ENCODE measurements at places on chromosomes 1 and 21. TPM values are rescaled to one million over a fixed set of nuclear protein-coding genes. Genes with fewer than 3 reads are reported as not detected.

- no peaks in the 10 kb centered on the region for H3K27me3 ChIP-seq
- H3K36me3 ChIP-seq = no peaks in the 10 kb centered on the region
- H3K4me3 ChIP-seq = peak overlapping the region; percentile 69
- no peak for DNase-seq
- H3K27ac ChIP-seq = no peak overlapping the region
Measured at GRCh38 chr21:42975886-42976608, 1.7 kb downstream of the PKNOX1 start.

- H3K4me1 ChIP-seq = no peaks in the 10 kb centered on the region
- no peak for DNase-seq
- no peak overlapping the region for H3K27ac ChIP-seq
- no peaks in the 10 kb centered on the region for H3K36me3 ChIP-seq
Measured at GRCh38 chr21:23217597-23217996, 2219.4 kb downstream of the NCAM2 start.

GRCh38 chr1:145985129-145985501 is 11.3 kb downstream of the TXNIP start:
- no peaks in the 10 kb centered on the region for H3K27me3 ChIP-seq
- H3K4me3 ChIP-seq = no peak overlapping the region
- H3K4me1 ChIP-seq = peaks cover 70% of the 10 kb centered on the region
- H3K36me3 ChIP-seq = no peaks in the 10 kb centered on the region
- no peak for DNase-seq

DNA sequence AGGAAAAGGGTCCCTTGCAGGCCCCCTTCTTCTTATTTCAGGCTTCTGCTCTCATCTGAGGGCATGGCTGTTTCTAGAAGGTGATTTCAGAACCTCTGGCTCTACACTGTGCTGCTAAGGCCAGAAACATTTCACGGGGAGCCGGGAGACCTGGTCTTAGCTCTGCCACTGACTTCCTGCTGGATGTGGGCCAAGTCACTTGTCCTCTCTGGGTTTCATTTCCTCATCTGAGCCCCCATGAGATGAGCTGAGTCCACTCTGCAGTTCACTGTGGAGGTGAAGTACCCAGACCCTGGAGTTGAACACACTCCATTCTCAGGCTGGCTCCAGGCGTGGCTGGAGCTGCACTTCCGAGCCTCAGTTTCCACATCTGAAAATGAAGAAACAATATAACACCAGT is 2.1 kb downstream of the PADI1 start:
- H3K27me3 ChIP-seq = no peaks in the 10 kb centered on the region
- DNase-seq = peak; percentile 73
- H3K27ac ChIP-seq = no peak overlapping the region
- H3K4me3 ChIP-seq = no peak overlapping the region
- H3K4me1 ChIP-seq = peaks cover 16% of the 10 kb centered on the region

DNA sequence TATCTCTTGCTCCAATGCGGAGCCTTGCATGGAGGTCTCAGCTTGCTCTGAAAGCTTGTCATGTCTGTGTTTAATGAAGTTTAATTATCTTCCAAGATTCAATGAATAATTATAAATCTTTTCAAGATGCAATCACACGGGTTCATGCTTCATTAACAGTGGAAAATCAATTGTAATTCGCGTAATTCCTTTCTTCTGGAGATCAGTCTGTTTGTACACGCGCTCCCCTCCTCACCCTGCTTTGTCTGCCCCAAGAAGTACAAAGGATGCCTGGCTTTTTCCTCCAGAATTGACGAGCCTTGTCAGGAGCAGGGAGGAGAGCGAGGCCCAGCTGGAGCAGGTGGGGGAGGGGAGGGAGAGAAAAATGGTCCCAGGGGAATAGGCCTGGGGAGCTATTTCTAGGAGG is 65.0 kb upstream of the DISP3 start:
- H3K36me3 ChIP-seq = no peaks in the 10 kb centered on the region
- H3K27ac ChIP-seq = no peak overlapping the region
- no peaks in the 10 kb centered on the region for H3K27me3 ChIP-seq
- no peak for DNase-seq
- no peaks in the 10 kb centered on the region for H3K4me1 ChIP-seq

DNA sequence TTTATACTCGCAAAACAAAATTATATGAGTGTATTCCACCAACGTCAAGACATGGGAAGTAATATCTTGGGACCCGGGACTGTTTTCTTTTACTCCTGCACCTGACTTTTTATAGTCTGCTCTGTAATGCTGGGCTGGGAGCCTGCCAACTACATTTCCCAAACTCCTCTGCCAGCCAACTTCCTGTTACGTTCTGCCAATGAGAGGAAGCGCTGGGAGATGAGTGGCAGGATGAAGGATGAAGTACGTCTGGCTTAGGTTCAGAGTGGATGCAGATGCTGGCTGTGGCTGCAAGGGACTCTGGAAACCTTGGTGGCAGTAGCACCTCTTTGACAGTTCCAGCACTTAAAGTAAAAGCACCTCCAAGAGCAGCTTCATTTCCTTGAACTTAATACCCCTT is 59.6 kb downstream of the USP24 start:
- no peak overlapping the region for H3K27ac ChIP-seq
- H3K4me3 ChIP-seq = no peak overlapping the region
- no peaks in the 10 kb centered on the region for H3K27me3 ChIP-seq

DNA sequence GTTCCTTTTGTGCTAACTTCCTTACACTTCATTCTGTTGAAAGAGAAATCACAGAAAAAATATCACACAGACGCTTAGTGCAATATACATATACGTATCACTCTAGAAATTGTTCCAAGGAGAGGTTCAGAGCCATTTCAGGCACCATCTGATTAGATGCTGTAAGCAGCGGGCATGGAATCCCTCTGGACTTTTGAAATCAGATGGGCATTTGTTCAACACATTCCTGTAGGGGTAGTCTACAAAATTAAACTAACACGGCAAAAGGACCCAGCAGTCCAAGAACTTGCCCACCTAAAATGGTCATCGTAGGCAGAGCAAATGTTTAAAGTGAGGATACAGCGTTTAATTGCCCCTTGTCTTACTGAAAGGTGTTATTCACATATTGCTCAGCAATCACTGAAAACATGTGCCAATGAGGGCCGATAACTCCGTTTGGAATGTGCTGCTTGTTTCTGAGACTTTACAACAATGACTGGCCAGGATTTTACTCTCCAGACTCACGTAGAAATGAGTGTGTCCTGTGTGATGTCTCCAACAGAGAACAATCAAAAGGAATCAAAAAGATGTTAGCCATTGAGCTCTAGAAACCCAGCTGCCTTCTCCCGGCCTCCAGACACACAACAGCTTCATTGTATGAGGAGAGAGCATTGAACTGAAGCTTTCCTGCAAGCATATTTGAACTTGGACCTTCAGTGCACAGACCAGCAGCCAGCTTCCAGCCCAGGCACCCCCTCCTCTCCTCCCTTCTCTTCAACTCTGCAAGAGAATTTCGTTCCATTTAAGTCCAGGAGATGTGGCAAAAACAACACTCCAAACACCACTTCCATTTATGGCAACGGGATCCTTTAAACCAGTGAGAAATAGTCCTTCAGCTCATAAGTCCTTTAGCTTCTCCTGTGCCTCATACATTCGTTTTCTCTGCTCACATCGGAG is 32.1 kb upstream of the ADORA3 start:
- no peaks in the 10 kb centered on the region for H3K27me3 ChIP-seq
- H3K36me3 ChIP-seq = no peaks in the 10 kb centered on the region
- DNase-seq = no peak
- H3K27ac ChIP-seq = no peak overlapping the region

DNA sequence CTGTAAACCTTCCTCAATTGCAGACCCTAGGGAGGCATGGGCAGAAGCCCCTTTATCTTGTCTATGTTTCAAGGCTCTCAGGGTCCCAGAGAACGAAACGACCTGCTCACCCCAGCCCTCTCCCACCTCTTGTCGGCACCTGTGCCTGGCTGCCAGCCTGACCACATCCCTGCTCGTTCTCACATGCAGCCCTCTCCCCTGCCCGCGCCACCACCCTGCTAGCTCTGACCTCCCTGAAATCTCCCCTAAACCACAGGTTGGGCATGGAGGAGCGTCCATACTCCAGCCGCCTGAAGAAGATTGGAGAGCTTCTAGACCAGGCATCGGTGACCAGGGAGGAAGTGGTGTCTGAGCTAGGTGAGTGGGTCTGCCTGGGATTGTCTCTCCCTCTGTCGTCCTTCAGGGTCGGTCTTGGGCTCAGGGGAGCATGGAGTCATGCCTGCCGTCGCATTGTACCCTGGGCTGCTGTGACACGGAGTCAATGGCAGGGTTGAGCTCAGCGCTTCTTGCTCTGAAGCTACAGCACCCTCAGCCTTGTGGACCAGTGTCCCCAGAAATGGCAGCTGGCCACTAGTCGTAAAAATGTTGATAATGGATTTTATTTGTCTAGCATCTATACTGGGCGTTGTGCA is 3.6 kb downstream of the ADPRS start:
- no peaks in the 10 kb centered on the region for H3K27me3 ChIP-seq
- DNase-seq = no peak
- H3K27ac ChIP-seq = no peak overlapping the region
- H3K4me3 ChIP-seq = no peak overlapping the region

DNA sequence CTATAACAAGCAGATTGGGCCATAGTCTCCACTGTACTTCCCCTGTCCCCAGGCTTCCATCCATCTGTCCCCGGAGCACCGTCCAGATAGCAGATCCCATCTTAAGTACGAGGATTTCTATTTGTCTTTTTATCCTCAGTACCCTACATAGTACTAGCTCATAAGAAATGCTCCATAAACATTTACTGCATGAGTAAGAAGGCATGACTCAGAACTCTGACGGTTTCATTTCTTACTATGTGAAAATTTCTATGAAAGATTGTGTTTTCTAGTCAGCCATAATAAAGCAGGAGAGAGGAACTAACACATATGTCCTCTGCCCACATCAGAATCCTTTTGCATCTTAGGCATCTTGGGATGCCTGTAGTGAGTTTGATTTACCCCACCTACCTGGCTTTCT is 49.5 kb downstream of the CHD1L start:
- H3K27me3 ChIP-seq = no peaks in the 10 kb centered on the region
- DNase-seq = no peak
- peaks cover 88% of the 10 kb centered on the region for H3K36me3 ChIP-seq
- H3K4me1 ChIP-seq = no peaks in the 10 kb centered on the region

DNA sequence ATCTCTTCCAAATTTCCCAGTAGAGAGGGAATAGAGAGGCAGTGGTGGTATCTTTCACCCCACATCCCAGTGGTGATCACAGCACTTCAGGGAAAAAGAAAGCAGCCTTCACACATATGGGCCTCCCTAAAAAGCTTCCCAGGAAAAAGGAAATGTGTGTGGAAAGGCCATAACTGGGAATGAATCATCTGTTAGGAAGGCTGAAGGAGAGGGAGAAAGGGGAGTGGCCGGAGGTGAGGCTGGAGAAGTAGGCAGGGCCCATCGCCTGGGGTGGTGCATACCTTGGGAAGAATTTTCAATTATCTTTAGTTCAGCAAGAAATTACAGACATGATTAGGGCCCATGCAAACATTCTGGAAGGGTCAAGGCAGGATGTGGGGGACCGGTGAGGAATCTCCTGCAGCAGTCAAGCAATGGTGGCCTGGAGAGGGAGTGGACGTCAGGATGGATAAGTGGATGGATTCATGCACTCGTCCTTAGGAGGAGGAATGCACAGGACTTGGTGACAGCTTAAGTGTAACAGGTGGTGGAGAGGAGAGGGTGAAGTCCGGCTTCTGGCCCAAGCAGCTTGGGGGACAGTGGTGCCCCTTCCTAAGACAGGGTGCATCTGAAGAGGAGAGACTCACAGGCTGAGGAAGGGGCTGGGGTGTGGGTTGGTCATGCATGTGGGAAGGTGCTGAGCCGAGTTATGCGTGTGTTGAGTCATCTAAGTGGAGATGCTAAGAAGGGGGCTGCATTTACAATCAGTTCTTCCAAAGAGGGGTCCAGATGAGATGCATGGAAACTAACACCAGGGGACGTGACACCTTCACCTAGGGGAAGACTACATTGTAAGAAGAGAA is 17.9 kb downstream of the HIVEP3 start:
- DNase-seq = no peak
- no peak overlapping the region for H3K27ac ChIP-seq
- H3K4me1 ChIP-seq = peaks cover 7% of the 10 kb centered on the region
- no peak overlapping the region for H3K4me3 ChIP-seq

GRCh38 chr1:221704306-221704705 is 37.6 kb downstream of the DUSP10 start:
- no peak for DNase-seq
- H3K4me1 ChIP-seq = peaks cover 15% of the 10 kb centered on the region
- no peaks in the 10 kb centered on the region for H3K36me3 ChIP-seq
- H3K4me3 ChIP-seq = no peak overlapping the region
- H3K27me3 ChIP-seq = no peaks in the 10 kb centered on the region

GRCh38 chr1:116006486-116006964 is 30.2 kb downstream of the SLC22A15 start:
- H3K4me1 ChIP-seq = peaks cover 26% of the 10 kb centered on the region
- H3K27me3 ChIP-seq = no peaks in the 10 kb centered on the region
- H3K27ac ChIP-seq = peak overlapping the region; percentile 62
- peak; percentile 23 for DNase-seq
- H3K4me3 ChIP-seq = peak overlapping the region; percentile 41
- no peaks in the 10 kb centered on the region for H3K36me3 ChIP-seq

DNA sequence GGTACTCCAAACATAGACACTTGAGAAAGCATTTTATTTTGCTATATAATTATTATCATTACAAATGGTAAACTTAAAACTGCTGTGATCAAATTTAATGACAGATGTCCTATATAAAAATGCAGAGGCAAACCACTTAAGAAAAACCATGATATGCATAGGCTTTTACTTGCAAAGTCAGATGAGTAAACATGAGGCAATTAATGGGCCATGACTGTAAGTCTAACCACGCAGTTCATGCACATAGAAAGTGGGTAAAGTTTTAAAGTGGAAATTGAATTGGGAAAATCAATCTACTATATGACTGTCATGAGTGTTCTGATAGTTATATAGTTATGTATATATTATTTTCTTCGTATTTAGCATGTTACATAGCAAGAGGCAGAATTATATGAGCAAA is 219.2 kb downstream of the PTPRC start:
- H3K36me3 ChIP-seq = no peaks in the 10 kb centered on the region
- DNase-seq = no peak

GRCh38 chr1:174988986-174989385 is 10.8 kb upstream of the CACYBP start:
- H3K27me3 ChIP-seq = no peaks in the 10 kb centered on the region
- H3K4me1 ChIP-seq = peaks cover 15% of the 10 kb centered on the region
- peak overlapping the region; percentile 90 for H3K27ac ChIP-seq

- no peaks in the 10 kb centered on the region for H3K4me1 ChIP-seq
- no peaks in the 10 kb centered on the region for H3K27me3 ChIP-seq
- H3K4me3 ChIP-seq = no peak overlapping the region
Measured at GRCh38 chr1:236257216-236257615, 24.5 kb downstream of the ERO1B start.

- H3K27me3 ChIP-seq = no peaks in the 10 kb centered on the region
- peaks cover 12% of the 10 kb centered on the region for H3K4me1 ChIP-seq
- H3K27ac ChIP-seq = no peak overlapping the region
- DNase-seq = no peak
Measured at GRCh38 chr1:169364948-169365347, 2.6 kb downstream of the NME7 start.

Gene LMOD1
- not detected for polyA plus RNA-seq

Gene SPOCD1
- polyA plus RNA-seq = 0.25 TPM

Gene DDR2
- 0.06 TPM for polyA plus RNA-seq

Gene THEM5
- polyA plus RNA-seq = not detected

Gene LRRC53
- polyA plus RNA-seq = not detected

Gene ITLN1
- polyA plus RNA-seq = not detected

Gene DYNLT4
- polyA plus RNA-seq = 0.29 TPM

Gene RHD
- polyA plus RNA-seq = not detected

Gene PTPN7
- 53.0 TPM for polyA plus RNA-seq

Measured in B cell (primary cell).